ENCODE measurements at places on chromosomes 1 and 21. TPM values are rescaled to one million over a fixed set of nuclear protein-coding genes. Genes with fewer than 3 reads are reported as not detected.

DNA sequence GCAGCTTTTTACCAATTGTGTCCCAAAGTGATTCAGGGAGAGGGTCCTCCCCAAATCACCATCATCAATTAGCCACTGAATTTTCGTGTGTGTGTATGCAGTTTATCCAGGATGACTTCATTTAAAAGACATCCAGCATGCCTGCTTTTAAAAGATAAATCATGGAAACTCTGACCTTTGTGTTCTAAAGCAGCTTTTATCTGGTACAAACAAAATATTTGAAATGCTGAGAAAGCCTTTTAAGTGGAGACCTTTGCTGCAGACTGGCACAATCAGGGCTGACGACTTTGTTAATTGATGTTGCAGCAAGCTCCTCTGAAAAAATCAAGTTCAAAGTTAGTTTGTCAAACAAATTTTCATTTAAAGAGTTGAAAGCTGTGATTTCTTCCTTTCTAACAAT is 104.7 kb downstream of the PCP4 start:
- no peak for DNase-seq

GRCh38 chr1:11648732-11649158 is 5.5 kb downstream of the FBXO2 start:
- DNase-seq, result no peak

DNA sequence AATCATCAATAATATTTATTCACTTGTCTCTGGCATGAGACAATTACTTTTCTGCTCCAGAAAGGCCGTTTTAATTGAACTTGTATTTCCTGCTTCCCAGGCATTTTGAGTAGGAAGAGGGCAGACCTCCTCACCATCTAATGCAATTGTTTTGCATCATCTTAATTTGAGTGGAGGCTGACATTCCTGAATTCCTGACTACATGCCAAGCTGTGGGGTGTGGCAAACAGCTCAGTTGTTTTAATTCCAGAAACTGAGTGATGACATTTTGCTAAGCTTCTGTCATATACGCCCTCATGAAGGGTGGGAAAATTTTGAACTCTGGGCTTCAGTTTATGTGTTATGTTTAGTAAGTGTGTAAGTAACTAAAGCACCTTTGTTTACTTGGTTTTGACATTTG is 125.4 kb upstream of the USP25 start:
- DNase-seq, result no peak

Gene KCNN3
- total RNA-seq, result under 0.01 TPM

DNA sequence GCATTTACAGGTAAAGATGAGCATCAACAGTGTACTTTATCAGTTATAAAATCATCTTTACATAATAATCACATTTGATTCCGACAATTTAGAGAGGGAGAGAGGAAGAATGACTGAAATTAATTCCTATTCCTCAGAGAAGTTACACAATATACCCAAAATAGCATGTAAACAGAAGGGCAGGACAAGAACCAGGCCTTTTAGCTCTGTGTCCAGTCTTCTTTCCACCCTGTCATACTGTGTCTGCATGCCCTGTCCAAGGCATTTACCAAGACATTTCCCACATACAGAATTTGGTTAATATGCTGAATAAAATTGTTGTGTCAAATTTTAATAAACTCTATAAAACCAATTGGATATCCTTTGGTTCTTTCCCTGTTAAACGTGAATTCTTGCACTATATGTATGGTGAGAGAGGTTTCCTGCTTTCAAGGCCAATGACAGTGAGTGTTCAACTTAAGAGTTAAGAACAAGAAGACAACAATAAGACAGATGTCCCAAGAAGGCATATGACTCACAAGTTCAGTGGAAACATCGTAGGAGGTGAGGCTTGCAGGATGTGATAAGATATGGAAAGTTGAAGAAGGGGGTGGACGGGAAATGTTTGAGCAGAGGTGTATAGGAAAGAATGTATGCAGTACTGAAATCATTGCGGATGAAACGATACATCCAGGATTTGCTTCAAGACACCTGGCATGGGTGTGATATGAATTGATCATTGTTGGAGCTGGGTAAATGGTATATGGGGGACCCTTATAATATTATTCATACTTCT is 20.8 kb downstream of the LRRC8B start:
- DNase-seq, result no peak

Gene ATP6V1G3
- not detected for total RNA-seq

DNA sequence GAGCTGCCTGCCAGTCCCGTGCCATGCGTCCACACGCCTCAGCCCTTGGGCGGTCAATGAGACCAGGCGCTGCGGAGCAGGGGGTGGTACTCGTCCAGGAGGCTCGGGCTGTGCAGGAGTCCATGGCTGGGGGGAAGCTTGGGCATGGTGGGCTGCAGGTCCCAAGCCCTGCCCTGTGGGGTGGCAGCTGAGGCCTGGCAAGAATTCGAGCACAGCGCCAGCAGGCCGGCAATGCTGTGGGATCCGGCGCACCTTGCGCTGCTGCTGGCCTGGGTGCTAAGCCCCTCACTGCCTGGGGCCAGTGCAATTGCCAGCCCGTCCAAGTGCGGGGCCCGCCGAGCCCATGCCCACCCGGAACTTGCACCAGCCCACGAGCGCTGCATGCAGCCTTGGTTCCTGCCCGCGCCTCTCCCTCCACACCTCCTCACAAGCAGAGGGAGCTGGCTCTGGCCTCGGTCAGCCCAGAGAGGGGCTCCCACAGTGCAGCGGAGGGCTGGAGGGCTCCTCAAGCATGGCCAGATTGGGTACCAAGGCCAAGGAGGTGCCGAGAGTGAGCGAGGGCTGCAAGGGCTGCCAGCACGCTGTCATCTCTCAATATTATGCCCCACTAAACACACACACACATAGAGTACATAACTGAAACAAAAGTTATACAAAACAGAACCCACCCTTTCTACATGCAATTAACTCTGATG is 307.7 kb downstream of the LMO4 start:
- DNase-seq, result no peak

Gene VPS13D
- 11.4 TPM for total RNA-seq

Gene TNFRSF4
- not detected for total RNA-seq

- DNase-seq, result peak; percentile 52
Measured at GRCh38 chr1:237211031-237211430, 169.0 kb downstream of the RYR2 start.

- no peak for DNase-seq
Measured at GRCh38 chr1:14055442-14056223, 355.6 kb downstream of the PRDM2 start.

DNA sequence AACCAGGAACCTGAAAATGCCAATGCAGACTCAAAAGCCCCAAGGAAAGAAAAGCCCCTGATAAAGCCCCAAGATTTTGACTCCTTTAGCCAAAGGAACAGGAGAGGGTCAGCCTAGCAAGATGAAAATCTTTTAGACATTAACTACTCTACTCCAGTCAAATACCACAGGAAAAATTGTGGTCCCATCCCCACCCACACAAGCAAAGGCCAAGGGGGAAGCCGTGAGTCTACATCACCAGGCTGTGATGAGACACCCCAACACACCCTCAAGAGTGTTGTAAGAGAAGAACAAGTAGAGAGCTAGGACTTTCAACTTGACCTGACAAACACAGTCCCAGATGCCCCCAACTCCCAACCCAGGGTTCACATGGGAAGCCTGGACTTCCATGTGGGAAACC is 192.8 kb upstream of the NR5A2 start:
- no peak for DNase-seq

- DNase-seq, result no peak
Measured at GRCh38 chr1:76238094-76238628, 163.6 kb downstream of the ST6GALNAC3 start.

Gene GPR25
- not detected for total RNA-seq

Gene HP1BP3
- 194 TPM for total RNA-seq

- peak; percentile 37 for DNase-seq
Measured at GRCh38 chr1:18901952-18902522, 318 bp downstream of the ALDH4A1 start.

Gene TMEM54
- 36.1 TPM for total RNA-seq

- DNase-seq, result no peak
Measured at GRCh38 chr1:197150336-197151005, 4.0 kb upstream of the ASPM start.

DNA sequence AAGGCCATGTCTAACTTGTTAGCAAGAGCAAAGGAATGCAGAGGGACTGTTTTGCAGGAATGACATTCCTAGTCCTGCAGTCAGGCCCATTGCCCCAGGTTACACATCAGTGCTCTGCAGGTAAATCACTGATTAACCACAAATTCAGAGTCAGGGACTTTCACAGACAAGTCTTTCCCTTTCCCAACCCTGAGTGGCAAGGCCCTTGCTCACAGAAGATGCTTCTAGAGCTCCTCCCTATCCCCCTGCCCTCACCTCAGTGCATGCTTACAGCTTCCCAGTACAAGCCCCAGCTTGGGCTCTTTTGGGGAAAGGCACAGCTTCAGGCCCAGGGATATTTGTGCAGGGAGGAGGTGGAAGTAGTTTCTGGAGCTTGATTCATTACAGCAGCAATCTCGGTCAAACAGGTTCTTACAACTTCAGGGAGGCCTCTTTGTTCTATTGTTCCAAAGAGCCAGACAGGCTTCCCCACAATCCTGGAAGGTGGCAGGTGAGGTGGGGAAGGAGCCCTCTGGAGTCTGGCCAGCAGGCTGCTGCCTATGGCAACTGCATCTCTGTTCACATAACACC is 53.9 kb downstream of the CASQ2 start:
- DNase-seq, result no peak

- DNase-seq, result no peak
Measured at GRCh38 chr1:59375321-59376220, 78.7 kb downstream of the FGGY start.

DNA sequence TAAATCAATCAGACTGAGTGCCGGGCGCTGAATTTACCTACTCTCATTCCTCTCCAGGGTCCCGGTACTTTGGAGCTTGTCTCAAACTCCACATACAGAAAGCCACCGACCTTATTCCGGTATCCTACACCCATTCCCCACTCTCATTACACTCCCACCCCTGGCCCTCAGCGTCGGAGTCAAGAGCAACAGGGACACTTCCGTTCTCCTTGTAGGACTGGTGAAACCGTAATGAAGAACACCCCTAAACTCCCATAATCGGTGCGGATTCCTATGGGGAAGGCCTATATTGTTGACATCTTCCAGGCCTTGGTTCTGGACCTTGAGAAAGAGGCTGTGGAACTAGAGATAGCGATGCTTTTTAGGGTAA is 798 bp downstream of the ZBED6 start:
- DNase-seq, result peak; percentile 35

DNA sequence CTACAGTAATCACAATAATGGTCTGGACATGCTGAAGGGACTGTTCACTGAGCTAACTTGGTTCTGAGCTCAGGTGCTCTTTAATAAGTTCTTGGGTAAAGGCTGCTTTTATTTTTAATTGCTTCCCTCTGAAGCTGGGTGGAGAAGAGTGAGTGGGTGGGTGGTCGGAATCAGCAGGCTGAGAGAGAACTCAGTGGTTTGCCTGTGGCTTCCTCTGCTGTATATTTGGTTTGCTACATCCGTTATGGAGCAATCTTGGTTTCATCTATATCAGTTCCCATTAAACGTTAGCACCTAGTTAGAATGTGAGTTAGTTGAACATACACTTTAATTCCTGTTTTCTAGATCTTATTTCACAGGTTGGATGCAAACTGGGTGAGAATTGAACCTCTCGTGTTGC is 23.3 kb downstream of the CNIH4 start:
- no peak for DNase-seq

GRCh38 chr1:17250601-17251000 is 1.7 kb downstream of the PADI3 start:
- DNase-seq, result no peak

DNA sequence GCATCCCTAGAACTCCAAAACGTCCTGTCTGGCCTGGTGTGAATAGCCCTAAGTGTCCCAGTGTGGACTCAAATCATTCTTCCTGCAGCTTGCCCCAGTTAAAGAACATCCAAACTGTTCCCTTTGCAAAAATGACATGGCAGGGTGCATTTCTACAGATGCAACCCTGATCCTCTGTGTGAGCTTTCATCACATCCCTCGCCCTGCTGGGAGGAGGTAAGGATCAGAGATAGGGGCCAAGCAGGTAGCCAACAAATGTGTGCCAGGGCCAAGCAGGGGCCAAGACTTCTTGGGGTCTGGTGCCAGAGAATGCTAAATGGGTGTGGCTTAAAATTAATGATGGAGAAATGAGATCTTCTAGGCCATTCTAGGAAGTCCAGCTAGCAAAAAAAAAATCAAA is 27.1 kb upstream of the MPZL1 start:
- no peak for DNase-seq

- DNase-seq, result no peak
Measured at GRCh38 chr1:165925498-165926079, 98.2 kb downstream of the UCK2 start.

GRCh38 chr1:192831706-192832355 is 23.0 kb downstream of the RGS2 start:
- no peak for DNase-seq

DNA sequence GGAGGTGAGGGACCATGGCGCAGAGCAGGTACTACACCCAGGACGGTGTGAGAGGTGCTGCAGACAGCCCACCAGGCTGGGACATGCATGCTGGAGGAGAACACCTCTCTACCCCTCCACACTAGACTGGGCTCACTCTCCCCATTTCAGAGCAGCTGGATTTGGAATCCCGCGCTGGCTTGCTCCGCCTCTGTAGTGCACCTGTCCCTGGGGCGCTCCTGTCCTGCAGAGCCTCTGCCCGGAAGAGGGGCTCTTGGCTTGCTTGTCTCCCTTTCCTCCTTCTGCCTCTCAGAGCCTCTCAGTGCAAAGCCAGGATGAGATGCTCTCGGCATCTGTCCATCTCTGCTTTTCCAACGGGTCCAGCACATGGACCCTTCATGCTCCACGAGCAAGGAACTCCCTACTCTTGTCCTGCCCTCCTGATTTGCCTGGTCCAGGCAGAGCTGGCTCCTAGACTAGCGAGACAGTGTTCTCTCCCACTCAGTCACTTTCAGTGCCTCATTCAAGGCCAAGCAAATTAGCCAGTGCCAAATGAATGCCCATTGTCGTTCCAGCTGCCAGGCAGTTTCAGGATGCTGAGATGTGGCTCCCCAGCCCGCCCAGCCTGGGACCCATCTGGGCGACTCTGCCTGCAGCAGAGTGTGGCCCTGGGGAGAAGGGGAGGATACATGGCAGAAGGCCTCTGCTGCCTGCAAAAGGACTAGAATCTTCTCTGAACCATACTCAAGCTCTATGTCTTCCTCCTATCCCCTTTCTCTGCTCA is 33.7 kb downstream of the CDCA8 start:
- DNase-seq, result no peak

Gene HAO2
- total RNA-seq, result not detected

GRCh38 chr1:117932576-117932975 is 3.0 kb downstream of the WDR3 start:
- no peak for DNase-seq

Gene MEX3A
- 21.0 TPM for total RNA-seq

Gene OR2T2
- total RNA-seq, result not detected

DNA sequence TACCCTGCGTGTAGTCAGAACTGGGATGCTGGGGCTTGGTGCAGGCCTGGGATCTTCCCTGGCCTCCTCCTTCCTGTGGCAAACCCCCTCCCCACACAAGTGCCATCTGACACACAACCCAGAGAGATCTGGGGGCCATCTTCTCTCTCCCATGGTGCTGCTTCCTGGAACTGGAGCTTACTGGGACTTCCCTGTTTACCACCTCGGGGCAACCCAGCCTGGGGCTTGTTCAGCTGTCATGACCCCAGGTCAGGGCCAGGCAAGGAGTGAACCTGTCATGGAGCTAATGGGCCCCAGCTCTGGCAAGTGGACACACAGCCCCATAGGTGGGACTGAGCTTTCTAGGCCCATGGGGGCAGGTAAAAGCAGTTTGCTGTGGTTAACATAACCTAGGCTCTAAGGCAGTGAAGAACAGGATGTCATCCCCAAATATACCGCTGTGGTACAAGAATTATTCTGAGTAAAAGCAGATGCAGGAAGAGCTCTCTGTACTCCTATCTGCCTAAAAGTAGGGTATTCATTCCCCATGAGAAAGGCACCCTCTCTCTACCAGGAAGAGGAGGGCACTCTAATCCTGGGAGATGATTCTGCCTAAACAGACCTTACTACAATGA is 2.4 kb downstream of the TRIM11 start:
- DNase-seq, result no peak

Gene RO60
- total RNA-seq, result 177 TPM
